ENCODE measurements at places on chromosomes 7 and 10.

GRCh38 chr7:152520861-152521302, 85.1 kb upstream of the KMT2C start:
- DNase-seq = no peak

GRCh38 chr7:106729720-106730385, 68.9 kb upstream of the CCDC71L start:
- no peak for DNase-seq

DNA sequence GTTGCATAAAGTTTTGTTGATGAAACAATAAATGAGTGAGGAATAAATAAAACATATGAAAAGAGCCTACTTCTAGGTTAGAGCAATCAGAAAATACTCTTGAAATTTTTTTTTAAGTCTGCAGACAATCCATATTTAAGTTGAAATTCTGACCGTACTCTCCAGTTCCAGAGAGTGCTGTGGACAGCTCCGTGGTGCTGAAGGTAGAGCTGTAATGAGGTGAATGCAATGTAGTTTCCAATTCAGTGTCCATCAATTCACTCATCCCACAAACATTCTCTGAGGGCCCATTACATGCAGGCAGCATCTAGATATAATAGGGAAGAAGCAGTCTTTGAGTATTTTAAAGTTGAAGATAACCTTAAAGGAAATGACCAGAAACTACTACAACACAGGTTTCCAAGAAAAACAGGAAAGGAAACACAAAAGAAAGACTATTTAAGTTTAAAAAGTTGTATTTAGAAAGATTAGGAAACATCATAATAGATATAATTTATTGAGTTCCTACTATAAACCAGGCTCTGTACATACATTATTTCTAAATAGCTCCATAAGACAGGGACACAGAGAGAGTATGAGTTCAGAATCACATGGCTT, 44.0 kb upstream of the CRTAC1 start:
- DNase-seq = no peak

- DNase-seq = no peak
These were observed 92.7 kb upstream of the RET start for GRCh38 chr10:42984035-42984610.
